Astrocyte (in vitro differentiated cells and primary cell): ENCODE measurements at places on chromosomes 2 and 18. TPM values are rescaled to one million over a fixed set of nuclear protein-coding genes. Genes with fewer than 3 reads are reported as not detected.

ST6GAL2 gene
- total RNA-seq: 59.8 and 120 TPM in 2 replicates

ARHGEF33 gene
- 0.10 and 0.30 TPM in 2 replicates for total RNA-seq

FBXO48 gene
- total RNA-seq: 0.54 and 0.55 TPM in 2 replicates

DPYSL5 gene
- total RNA-seq: 1.2 and 2.9 TPM in 2 replicates

ERBB4 gene
- total RNA-seq: 0.72 and 1.2 TPM in 2 replicates

PTGR3 gene
- total RNA-seq: 8.4 and 12.7 TPM in 2 replicates

EPB41L3 gene
- total RNA-seq: 92.3 and 97.0 TPM in 2 replicates

- DNase-seq: peak; percentile 36
Measured at GRCh38 chr2:45860136-45861121, 209.0 kb downstream of the PRKCE start.

GRCh38 chr2:138029276-138029675, 65.0 kb downstream of the HNMT start:
- peak; percentile 88 for DNase-seq

DNA sequence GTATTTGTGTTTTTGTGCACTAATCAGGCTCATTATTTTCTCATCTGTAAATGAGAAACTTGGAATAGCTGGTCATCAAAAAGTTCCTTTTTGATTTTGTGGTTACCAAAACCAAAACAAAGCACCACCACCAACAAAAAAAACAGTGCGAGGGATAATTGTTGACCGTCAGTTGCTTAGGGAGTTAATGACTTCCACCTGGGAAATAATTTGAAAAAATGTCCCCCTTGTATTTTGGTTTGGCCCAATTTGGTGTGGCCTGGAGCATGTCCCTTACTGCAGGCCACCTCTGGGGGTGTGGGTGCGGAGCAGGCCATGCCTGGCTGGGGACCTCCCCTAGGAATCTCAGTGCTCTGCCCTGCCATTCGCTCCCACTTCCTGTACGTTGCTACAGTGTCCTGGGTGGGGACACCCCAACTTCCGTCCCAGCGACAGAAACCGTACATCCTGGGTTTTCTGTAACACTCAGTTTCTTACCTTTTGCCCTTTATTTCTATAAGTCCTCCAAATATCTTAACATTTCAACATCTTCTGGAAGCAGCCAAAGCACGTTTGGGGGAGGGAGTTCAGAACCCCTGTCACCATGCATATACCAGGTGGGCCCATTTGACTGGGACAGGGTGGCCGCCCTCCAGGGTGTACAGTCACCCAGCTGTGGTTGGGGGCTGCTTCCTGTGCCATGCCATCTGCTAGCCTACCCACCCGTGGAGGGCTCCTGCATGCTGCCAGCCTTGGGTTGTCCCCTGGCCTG, 31.3 kb downstream of the NCK2 start:
- DNase-seq: no peak

DNA sequence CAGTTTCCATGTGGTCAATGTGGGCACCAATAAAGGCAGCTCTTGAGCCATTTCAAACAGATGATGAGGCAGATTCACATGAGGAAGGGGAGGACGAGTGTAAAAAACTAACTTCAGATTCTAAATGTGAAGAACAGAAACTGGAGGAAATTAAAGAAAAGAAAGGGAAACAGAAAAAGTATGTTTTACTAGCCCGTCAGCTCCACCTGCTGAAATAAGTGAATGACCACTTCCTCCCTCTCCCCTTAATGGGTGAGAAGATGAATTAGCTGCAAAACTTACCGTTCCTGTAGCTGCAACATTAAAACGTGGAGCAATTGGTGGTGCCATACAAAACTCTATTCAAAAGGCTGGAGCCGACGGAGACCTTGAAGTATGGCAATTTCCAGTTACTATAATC, 203.5 kb downstream of the UXS1 start:
- DNase-seq: no peak

GRCh38 chr2:129806990-129807389, 172.5 kb upstream of the RAB6C start:
- DNase-seq: no peak

- DNase-seq: no peak
Measured at GRCh38 chr2:133530645-133531044, 37.6 kb downstream of the NCKAP5 start.

DNA sequence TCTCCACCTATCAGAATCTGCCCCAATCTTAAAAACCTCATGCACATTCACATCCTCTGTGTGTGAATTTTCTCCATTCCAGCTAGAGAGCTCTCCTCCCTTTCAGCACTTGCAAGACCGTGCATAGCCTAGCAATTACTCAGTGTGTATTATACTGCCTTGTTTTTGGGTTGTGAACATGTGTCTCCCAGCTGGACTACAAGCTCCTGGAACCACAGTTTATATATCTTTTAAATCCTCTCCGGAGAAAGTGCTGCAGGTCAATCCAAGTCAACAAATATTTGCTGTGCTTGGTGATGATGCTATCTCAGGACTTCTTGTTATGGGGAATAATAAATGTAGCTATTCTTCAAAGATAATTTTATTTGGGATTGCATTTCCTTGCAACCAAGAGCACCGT, 58.2 kb upstream of the MEX3C start:
- no peak for DNase-seq

DNA sequence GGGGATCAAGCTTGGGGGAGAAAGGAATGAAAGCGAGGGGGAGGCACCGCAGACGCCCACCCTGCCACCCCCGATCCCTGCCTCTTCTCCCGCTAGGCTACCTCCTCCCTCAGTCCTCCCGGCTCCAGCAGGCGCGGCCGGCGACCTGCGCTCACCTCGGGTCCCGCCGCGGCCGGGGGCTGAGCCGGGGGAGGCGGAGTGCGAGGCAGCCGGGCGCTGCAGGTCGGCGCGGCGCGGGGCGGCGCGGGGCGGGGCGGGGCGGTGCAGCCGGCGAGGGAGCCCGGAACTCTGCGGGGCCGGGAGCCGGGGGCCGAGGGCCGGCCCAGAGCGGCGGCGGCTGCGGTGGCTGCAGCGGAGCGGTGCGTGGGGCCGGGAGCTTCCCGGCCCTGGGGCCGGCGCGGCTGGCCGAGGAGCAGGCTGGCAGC, 477 bp downstream of the ACVR1 start:
- DNase-seq: no peak

- DNase-seq: no peak
Measured at GRCh38 chr2:46131-46470, 204 bp downstream of the FAM110C start.

DNA sequence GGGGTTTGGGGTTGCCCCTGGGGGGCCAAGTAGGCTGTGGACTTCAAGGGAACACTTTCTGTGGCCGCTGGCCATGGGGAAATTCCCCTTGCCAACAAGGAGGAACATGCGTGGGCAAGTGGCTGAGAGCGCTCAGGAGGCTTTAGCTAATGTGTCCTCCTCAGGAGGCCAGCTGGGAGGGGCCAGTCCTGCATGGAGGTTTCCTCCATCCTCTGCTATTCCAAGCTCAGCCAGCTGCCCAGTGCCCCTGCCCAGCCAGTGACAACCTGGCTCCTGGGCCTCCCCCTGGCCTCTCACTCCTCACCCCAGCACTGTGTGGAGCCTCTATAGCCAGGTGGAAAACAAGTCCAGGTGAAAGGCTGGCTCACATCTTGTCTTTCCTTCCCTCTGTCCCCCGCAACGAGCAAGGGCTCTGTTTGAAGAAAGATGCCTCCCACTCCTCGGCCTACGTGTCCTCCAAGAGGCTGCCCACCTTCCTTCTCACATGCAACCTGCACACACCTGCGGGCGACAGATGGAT, 64.4 kb upstream of the DAPL1 start:
- DNase-seq: no peak

GRCh38 chr18:23143016-23143814, 7.9 kb downstream of the CABLES1 start:
- DNase-seq: no peak

- DNase-seq: no peak
Measured at GRCh38 chr18:79952996-79953559, 1.6 kb upstream of the SLC66A2 start.

DNA sequence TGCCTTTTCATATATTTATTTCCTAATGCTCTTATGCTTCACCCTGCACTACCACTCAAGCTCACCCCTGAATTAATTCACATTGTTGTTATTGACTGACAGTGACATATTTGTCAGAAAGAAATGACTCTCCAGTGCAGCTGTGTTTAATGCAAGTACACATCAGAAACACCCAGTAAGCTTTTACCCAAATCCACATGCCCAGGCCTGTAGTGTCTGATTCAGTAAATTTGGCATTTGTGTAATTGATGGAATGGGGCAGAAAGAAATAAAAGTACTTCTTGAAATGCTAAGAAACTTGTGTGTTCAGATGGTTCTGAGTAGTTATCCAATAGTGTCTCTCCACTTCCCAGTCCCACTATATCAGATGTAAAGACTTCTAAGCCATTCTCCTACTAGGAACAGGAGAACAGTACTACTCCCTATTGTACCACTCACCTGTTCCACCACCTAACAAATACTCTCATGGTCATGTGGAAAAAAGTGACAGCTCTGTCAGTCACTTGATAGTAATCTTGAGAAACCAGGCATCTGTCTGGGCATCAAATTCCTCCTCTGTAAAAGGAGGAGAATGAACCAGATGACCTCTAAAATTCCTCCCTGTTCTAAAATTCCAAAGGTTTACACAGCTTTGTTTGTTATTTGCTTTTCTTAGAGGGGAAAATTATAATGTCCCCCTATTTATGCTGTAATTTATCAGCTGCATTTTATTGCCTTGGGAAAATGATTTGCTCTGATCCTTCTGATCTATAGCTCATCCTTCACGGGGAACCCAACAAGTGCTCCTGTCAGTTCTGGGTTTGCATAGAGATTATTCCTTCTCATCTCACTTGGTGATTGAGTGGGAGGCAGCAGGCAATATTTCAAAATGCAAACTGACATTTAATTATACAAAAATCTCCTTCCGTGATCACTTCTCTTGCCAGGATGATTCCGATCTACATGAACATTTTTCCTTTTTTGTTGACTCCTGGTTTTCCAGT, 70.9 kb downstream of the ZNF385B start:
- DNase-seq: no peak

- DNase-seq: no peak
Measured at GRCh38 chr2:65452150-65452895, 19.9 kb upstream of the SPRED2 start.

DNA sequence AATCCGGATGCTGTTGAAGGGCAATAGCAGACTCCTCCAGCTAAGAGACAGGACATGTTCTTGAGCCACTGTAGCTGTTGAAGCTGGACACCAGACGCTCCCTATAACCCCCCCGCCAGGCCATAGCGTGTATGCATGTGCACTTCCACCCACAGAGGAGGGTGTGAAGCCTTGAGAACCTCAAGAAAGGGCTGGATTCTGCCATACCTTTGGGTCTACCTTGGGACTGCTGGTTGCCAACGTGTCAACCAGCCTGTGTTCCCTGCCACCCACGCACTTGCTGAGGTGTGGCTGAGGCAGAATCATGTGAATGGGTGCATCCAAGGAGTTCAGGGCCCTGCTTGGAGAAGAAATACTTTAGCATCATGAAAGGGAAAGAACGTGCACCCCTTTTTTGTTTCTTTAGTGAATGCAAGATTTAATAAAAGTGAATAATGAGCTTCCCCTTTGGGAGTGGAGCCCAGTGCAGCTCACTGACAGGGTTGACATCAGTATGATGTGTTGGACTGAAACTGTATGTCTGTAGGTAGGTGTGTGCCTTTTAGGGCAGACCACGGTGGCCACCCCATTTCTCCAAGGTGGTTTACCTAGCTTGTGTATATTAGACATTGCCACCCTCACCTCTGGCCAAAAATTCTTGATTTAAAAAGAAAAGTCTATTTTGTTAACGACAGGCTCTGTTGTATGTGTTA, 198.3 kb downstream of the MGAT5 start:
- DNase-seq: no peak

DNA sequence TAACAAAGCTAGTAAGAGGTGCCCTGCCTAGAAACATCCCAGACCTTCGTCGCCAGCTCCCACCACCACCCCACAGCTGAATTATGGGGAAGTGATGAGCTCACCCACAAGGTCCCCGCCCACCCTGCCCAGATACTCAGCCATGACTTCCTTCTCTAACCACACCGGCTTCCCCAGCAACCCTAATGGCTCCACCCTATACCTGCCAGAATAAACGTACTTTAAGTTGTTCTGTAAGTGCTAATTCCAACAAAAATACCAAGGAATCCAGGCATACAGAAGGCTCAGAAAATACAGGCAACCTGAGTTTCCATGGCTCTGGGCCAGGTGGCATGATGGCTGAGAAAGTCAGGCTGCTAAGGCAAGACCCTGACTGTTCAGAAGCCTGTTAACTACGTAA, 39.1 kb downstream of the TMEM163 start:
- no peak for DNase-seq

DNA sequence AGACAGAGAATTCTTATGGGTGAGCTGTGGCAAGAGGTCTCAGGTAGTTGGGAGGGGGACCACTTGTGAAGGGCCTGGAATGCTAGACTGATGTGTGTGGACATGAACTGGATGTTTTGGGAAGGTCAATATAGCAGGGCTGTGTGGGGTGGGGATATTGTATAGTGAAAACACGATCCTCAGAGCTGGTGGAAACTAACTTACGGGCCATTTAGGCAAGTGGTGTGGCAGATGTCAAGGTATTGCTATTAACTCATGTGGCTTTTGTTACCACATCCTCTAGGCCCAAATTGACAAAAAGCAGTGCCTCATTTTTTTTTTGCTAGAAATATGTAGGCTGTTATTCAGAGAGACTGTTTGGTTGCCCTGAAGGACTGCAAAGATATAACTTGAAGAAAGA, 8.0 kb upstream of the GALNT1 start:
- no peak for DNase-seq

- DNase-seq: no peak
Measured at GRCh38 chr2:191773136-191773535, 73.8 kb downstream of the CAVIN2 start.

- no peak for DNase-seq
Measured at GRCh38 chr18:50468807-50469206, 91.1 kb upstream of the MAPK4 start.

- peak; percentile 73 for DNase-seq
Measured at GRCh38 chr2:26033270-26033817, 540 bp upstream of the RAB10 start.

DNA sequence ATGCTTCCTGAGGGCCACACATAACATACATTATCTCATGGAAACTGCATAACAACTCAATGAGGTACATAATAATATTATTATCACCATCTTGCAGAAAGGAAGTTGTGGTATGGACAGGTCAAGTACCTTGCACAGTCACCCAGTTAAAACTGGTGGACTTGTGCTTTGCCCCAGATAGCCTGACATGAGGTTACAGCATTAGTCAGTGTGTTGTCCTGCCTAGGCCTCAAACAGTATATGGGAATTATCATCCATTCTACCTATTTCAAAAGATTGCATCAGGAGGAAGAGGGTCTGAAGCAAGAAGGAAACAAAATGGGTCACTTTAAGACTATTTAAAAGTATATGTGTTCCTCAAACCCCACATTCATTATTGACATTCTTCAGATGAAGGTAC, 5.4 kb upstream of the ANTXR1 start:
- no peak for DNase-seq
